ENCODE measurements at places on chromosomes 4 and X. TPM values are rescaled to one million over a fixed set of nuclear protein-coding genes. Genes with fewer than 3 reads are reported as not detected.

- DNase-seq, result no peak
These were observed 185.1 kb upstream of the SFRP2 start for GRCh38 chr4:153973942-153974341.

GRCh38 chrX:135264206-135264605 is 12.3 kb downstream of the ETDA start:
- DNase-seq, result no peak

Gene PDZD11
- total RNA-seq, result 19.2 TPM

GRCh38 chr4:59960143-59960542 is 1240.0 kb upstream of the ADGRL3 start:
- no peak for DNase-seq

Gene PKD2
- 51.2 TPM for total RNA-seq

Gene GAGE12H
- total RNA-seq, result not detected

- DNase-seq, result no peak
These were observed 22.0 kb downstream of the OR13H1 start for GRCh38 chrX:131565909-131566308.

GRCh38 chr4:152956147-152956546 is 20.0 kb downstream of the FHDC1 start:
- no peak for DNase-seq

DNA sequence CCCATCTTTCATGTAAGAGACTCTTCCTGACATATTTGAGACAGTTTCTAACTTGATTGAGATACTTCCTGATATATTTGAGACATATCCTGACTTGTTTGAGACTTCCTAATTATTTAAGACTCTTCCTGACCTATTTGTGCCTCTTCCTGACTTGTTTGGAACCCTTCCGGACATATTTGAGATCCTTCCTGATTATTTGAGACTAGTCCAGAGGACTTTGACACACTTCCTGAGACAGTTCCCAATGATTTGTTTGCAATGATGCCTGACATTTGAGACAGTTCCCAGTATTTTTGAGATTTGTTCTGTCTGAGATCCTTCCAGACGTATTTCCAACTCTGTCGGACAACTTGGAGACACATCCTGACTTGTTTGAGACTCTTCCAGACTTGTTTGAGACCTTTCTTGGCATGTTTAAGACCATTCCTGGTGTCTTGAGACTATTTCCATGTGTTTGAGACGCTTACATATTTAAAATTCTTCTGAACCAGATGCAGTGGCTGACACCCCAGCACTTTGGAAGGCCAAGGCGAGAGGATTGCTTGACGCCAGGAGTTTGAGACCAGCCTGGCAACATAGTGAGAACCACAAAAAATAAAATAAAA is 118.9 kb upstream of the USP9X start:
- peak; percentile 27 for DNase-seq

Gene CFI
- total RNA-seq, result 11.8 TPM

DNA sequence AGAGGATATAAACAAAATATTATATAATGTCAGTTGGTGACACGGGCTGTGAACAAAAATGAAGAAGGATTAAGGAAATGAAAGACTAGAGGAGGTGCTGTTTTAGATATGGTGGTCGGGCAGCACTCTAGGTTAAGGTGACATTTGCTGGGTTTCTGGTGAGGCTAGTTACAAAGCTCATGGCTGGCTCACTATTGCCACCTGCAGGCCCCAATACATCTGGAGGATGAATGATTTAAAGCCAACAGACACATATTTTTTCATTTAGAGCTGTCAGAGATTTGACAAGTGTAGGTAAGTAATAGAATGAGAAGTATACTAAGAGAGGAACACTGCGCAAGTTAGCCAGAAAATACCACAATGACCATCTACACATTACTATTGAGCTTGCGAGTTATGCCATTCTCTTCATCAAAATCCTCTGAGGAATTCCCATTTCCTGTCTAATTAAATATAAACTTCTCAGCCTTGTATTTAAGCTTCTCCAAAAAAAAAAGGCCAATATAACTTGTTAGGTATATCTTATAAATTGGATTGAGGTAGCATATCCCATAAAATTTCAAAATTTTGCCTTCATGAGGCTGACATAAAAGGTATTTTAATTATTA is 6.4 kb upstream of the FGG start:
- DNase-seq, result peak; percentile 68

Gene CCDC110
- total RNA-seq, result 3.3 TPM

Gene CHIC1
- total RNA-seq, result 22.3 TPM

DNA sequence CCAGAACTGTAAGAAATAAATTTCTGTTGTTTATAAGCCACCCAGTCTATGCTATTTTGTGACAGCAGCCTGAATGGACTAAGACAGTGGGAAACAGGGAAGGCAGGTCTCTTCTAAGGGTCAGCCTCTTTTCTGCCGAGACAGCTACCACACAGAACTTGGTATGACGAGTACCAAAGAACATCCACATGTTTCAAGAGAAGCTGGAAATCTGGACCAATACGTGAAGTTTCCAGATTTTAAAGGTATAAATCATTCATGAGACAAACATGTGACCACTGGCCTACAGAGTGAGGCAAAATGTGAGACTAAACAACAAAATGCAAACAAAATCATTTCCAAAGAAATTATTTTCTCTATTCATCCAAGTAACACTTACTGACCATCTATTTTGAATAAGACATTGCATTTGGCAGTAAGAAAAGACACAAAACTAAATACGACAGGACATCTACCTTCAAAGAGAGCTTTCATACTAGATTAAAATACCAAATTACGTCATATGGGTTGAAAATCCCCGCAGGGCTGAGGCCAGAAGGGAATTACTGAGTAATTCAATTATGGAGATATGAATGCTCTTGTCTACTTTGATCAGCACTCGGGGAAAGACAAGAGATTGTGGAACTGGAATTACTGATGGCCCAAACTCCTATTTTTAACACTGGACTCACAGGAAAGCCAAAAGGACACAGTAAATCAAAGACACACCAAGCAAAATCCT is 7.2 kb downstream of the SCARB2 start:
- DNase-seq, result no peak

- DNase-seq, result no peak
These were observed 69.5 kb downstream of the DHX15 start for GRCh38 chr4:24514808-24515207.

DNA sequence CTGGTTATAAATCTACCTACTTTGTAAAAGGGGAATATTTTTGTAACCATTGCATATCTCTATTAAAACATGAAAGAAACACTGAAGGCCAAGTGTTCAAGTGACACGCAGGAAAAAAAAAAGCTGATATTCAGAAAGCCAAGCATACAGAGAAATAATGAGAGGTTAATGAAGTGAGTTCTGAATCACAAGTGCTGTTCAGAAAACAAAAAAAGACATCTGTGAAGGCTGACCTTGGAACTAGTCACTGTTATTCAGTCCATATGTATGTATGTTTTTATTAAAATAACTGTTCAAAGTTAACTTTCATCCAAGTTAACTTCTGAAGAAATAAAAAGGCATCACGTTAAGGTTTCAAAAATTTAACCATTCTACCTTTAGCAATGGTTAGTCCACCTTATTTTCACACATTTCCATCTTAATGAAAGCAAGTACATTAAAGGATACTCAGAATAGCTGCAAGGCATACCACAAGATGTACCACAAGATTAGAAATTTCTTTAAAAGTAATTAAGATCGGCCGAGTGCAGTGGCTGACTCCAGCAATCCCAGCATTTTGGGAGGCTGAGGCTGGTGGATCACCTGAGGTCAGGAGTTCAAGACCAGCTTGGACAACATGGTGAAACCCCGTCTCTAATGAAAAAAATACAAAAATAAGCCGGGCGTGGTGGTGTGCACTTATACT is 31.4 kb downstream of the SH3RF1 start:
- no peak for DNase-seq

Gene SLC10A7
- 14.7 TPM for total RNA-seq

- DNase-seq, result no peak
These were observed 316.9 kb upstream of the AMOT start for GRCh38 chrX:113157496-113157895.

DNA sequence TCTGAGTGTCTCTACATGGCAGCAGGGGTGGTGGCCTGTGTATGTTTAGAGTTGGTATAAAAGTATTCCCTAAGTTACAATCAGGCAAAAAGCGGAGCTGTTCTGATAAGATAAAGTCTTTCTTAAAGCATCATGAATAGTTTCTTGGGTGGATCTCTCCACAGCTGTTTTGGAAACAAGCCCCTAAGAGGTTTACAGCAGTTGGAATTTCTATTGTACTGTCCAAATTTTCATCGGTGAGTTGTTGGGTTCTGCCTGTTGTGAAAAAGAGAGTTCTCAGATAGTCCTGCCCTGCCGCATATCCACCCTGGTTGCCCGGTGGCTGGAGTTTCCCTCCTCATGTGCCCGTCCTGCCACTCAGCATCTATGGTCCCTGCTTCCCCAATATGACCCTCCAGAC is 50.1 kb downstream of the C4orf51 start:
- peak; percentile 48 for DNase-seq

- peak; percentile 99 for DNase-seq
These were observed at the start of gene RPL34 for GRCh38 chr4:108620101-108620932. Gene RPL34, plus strand, starts transcription at chr4:108620576. Its CDS starts 1,384 bp downstream, at chr4:108621960.

Gene FHDC1
- total RNA-seq, result 9.9 TPM

Gene USP17L26
- total RNA-seq, result not detected

DNA sequence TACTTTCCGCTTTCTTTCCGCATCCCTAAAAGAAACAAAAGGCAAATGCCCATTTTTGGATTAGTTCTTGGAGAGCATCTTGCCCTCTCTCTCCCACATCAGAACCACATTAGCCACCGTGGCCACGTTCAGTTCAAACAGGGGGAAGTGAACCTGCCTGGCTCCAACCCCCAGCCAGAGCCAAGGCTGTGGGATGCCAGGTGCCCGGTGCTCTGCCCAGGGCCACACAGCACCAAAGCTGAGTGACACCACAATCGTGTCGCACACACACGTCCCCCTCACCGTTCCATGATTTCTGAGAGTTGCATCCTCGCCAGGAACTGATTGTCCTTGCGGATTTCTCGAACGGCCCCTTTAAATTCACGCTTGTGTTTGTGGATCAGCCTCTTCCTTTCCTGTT is 24.3 kb downstream of the NOP14 start:
- DNase-seq, result no peak

Gene NWD2
- total RNA-seq, result 0.41 TPM

DNA sequence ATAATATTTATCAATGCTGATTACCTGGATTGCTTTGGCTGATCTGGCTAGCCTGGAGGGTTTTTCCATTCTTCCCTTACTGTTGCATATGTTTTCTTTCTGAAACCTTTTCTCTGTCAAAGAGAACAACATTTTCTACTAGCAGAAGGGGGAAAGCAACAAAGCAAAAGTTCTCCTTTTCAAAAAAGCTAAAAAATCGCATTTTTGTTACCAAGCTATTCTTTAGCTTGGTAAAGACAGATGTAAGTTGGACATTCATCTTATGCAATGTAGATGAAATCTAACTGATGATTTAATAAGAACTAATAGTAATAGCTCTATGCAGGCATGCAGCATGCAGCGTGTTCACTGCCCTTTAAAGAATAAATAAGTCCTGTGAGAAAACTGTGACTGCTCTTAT is at the start of gene GRXCR1:
Gene GRXCR1 (plus strand): TSS at position 301 of the 400 bp plus-strand sequence. CDS start 554 bp downstream, outside the sequence.
- no peak for DNase-seq

Gene PNCK
- 0.92 TPM for total RNA-seq

DNA sequence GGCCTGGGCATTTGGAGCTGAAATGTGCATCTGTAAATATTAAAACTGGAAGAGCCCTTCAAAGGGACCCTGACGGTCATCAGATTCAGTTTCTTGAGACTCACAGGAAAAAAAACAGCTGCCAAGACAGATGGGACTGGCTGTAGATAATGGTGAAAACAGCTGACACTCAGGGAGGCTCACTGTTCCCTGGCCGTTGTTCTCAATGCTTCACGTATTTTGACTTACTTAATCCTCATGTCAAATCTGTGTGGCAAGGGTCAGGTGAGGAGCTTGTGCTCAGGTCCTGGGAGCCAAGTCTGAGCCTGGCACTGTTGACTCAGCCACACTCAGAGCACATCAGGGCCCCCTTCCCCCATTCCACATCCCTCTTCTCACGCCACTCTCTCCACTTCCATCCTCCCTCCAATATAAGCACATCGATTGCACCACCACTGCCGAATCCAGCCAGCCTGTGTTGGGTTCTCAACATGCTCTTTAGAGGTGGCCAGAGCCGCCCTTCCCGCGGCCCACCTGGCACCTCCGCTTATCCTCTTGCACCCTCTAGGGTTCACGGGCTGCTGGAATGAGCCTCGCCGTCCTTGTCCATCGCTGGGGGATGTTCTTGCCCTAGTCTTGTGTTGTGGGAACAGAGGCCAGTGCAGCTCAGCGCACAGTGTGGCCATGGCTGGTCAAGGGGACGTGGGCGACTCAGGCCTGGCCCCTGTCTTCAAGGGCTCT is 40.1 kb downstream of the EVC start:
- peak; percentile 82 for DNase-seq

DNA sequence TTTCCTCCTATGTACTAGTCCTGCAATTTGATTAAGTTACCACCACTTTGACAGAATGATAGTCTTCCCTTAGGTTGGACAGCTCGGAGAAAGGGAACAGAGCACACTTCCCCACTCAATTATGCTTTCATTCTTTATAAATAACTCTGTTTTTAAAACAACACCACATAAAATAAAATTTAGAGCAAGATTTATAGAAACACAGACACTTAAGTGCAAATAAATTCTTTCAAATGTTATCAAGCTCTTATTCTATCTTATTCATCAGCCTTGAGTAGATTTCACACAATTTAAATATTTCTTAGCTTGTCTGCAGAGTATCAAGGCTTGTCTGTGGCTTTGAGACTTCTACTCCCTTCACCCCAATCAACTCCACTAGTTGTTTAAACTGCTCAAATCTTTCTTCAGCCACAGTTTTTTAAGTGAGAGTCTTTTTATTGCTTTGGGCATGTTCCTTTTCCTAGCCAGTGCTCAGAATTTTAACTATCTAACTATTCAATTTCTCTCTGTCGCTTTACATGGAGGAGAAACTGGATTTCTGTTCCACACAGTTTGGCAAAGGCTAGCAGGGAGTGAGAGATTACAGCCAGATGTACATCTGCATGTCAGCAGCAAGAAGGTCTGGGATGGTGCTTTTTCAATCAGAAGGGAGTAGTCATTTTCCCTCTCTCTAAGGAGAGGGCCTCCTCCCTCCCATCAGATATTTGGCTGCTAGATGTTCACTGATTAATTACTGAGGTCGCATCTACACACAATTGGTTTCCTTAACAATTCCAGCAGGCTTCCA is 53.1 kb upstream of the PLAC1 start:
- DNase-seq, result peak; percentile 52

- no peak for DNase-seq
These were observed 215.1 kb upstream of the GPC4 start for GRCh38 chrX:133630362-133630761.

DNA sequence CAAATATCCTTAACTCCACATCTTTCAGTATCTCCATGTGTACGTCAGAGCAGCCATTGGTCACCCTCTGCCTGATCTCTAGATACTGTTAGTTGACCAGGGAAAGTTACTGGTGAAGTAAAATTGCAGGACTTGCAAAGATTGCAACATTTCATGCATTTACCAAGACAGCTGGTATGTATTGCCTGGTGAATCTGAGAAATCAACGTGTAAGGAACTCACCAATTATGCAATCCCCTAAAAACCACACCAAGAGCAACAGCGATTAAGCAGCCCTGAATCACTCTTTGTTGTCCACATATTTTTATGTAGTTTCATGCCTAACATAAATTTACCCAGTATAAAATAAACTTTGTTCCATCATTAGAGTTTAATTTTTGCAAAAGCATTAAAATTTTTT is 271.2 kb downstream of the NLGN4X start:
- no peak for DNase-seq

Gene GRID2
- 1.6 TPM for total RNA-seq

- no peak for DNase-seq
These were observed 115.1 kb downstream of the CRLF2 start for GRCh38 chrX:1097328-1097727.

- no peak for DNase-seq
These were observed 2.7 kb downstream of the SLC6A8 start for GRCh38 chrX:153690466-153690865.

Gene SGCB
- total RNA-seq, result 204 TPM

All from tongue (tissue), 3 donors.